ENCODE measurements at places on chromosomes 1 and 21. TPM values are rescaled to one million over a fixed set of nuclear protein-coding genes. Genes with fewer than 3 reads are reported as not detected.

OR14C36 gene
- total RNA-seq, result not detected

USP21 gene
- 10.2 TPM for total RNA-seq

VSIG8 gene
- under 0.01 TPM for total RNA-seq

SFN gene
- under 0.01 TPM for total RNA-seq

ZSWIM5 gene
- 0.77 TPM for total RNA-seq

PRDM16 gene
- 1.8 TPM for total RNA-seq

L1TD1 gene
- 0.26 TPM for total RNA-seq

ADAMTS5 gene
- total RNA-seq, result 3.9 TPM

KLF17 gene
- total RNA-seq, result 0.50 TPM

SPRR2B gene
- total RNA-seq, result not detected

CRB1 gene
- 0.26 TPM for total RNA-seq

GAS5 gene
- 1,016 TPM for total RNA-seq

BSND gene
- not detected for total RNA-seq

NFASC gene
- 16.5 TPM for total RNA-seq

FCRL5 gene
- not detected for total RNA-seq

MUL1 gene
- 21.8 TPM for total RNA-seq

B3GALT2 gene
- total RNA-seq, result 1.3 TPM

OLFML2B gene
- 5.1 TPM for total RNA-seq

PERM1 gene
- not detected for total RNA-seq

LAX1 gene
- not detected for total RNA-seq

THEM5 gene
- total RNA-seq, result not detected

MAP3K21 gene
- 0.51 TPM for total RNA-seq

LDLRAD1 gene
- total RNA-seq, result not detected
